Peyer's patch (tissue), 4 donors: ENCODE measurements at places on chromosomes 12 and 14. TPM values are rescaled to one million over a fixed set of nuclear protein-coding genes. Genes with fewer than 3 reads are reported as not detected.

Gene ACACB
- total RNA-seq, result 157 TPM

DNA sequence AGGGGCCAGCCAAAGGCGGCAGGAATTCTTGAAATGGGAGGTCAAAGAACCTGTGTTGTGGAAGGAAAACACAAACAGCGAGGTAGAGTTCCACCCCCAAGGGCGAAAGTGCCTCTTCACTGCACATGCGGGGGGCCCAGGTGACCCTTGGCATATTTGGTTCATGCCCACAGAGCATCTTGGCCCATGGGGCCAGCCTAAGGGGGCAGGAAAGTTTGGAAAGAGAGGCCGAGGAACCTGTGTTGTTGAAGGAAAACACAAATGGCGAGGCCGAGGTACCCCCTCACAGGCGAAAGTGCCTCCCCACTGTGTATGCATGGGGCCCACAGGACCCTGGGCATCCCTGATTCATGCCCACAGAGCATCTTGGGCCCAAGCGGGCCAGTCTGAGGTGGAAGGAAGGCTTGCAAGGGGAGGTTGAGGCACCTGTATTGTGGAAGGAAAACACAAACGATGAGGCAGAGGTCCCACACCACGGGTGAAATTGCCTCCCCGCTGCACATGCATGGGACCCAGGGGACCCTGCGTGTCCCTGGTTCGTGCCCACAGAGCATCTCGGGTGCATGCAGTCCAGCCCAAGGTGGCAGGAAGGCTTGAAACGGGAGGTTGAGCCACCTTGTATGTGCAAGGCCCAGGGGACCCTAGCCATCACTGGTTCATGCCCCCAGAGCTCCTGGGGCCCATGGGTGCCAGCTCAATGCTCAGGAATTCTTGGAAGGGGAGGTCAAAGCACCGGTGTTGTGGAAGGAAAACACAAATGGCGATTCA, 384.1 kb downstream of the ALG10 start:
- DNase-seq, result peak; percentile 20
- H3K27me3 ChIP-seq, result no peaks in the 10 kb centered on the region
- H3K36me3 ChIP-seq, result no peaks in the 10 kb centered on the region

GRCh38 chr12:229441-230191, 15.7 kb upstream of the SLC6A12 start:
- no peak overlapping the region for H3K4me3 ChIP-seq
- no peaks in the 10 kb centered on the region for H3K36me3 ChIP-seq
- H3K4me1 ChIP-seq, result no peaks in the 10 kb centered on the region
- no peaks in the 10 kb centered on the region for H3K27me3 ChIP-seq
- H3K27ac ChIP-seq, result no peak overlapping the region
- no peak for DNase-seq

GRCh38 chr14:91019673-91020072, 40.8 kb downstream of the RPS6KA5 start:
- H3K36me3 ChIP-seq, result no peaks in the 10 kb centered on the region
- DNase-seq, result no peak
- H3K4me3 ChIP-seq, result no peak overlapping the region
- H3K27me3 ChIP-seq, result no peaks in the 10 kb centered on the region
- no peak overlapping the region for H3K27ac ChIP-seq

GRCh38 chr12:12451098-12451497, 94.2 kb downstream of the BORCS5 start:
- no peak for DNase-seq
- no peaks in the 10 kb centered on the region for H3K27me3 ChIP-seq
- no peaks in the 10 kb centered on the region for H3K36me3 ChIP-seq

- no peaks in the 10 kb centered on the region for H3K27me3 ChIP-seq
- H3K36me3 ChIP-seq, result no peaks in the 10 kb centered on the region
- H3K27ac ChIP-seq, result no peak overlapping the region
- no peak overlapping the region for H3K4me3 ChIP-seq
Measured at GRCh38 chr14:100623961-100624360, 36.7 kb upstream of the BEGAIN start.

DNA sequence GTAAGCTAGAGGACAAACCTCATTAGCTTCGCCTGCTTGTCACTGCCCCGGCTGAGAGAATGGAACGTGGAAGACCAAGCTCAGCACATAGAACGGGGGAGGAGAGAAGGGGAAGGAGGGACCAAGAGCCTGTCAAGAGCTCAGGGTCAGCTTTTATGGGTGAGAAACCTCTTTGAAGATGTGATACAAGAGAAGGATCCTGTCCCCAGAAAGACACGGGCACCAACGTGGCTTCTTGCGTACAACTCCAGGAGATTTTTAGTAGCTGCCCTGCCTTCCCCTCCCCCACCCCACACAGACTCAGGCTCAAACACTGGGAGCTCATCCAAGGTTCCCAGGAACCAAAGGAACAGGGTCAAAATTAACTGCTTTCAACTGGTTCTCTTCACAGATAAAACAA, 34.7 kb downstream of the APPL2 start:
- no peaks in the 10 kb centered on the region for H3K4me1 ChIP-seq
- no peak for DNase-seq
- H3K4me3 ChIP-seq, result no peak overlapping the region

DNA sequence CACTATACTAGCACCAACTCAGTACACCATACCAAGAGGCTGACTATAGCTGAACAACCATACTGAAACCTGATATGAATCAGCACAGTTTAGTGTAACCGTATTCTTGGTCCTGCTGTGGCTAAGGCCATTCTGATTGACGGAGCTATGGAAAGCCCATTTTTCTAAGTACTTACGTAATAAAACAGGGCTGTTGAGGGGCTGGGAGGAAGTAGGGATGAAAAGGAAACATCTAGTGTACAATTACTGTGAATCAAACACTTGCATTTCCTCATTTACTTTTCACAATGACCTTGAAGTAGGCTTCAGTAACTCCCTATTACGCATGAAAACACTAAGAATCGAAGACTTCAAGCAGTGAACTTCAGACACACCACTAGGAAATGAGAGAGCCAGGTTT, 198.2 kb downstream of the BTG1 start:
- H3K27me3 ChIP-seq, result no peaks in the 10 kb centered on the region
- no peaks in the 10 kb centered on the region for H3K36me3 ChIP-seq
- no peaks in the 10 kb centered on the region for H3K4me1 ChIP-seq
- no peak overlapping the region for H3K27ac ChIP-seq

- no peaks in the 10 kb centered on the region for H3K27me3 ChIP-seq
- H3K27ac ChIP-seq, result peak overlapping the region; percentile 81
- DNase-seq, result no peak
- peaks cover 4% of the 10 kb centered on the region for H3K4me1 ChIP-seq
Measured at GRCh38 chr14:65255029-65255545, 152.8 kb upstream of the MAX start.
